ENCODE measurements at places on chromosomes 13 and 19.

DNA sequence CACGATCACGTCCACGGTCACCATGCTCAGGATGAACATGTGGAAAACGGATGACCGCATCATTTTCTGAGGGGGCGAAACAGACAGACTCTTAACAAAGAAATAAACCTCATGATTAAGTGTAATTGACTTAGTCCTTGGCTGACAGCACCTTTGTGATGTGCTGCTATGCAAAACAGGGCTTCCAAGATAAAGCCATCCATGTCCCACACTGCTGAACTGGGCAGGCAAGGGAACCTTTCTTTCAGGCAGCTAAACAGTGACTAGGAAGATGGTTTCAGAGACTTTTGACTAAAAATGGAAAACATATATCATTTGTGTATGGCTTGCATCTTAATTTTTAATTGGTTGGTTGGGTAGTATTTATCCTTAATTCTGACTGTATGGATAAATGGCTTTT is 157.8 kb downstream of the NALCN start:
- no peak for DNase-seq

- DNase-seq, result no peak
Observed at GRCh38 chr13:80988391-80989151, 647.6 kb upstream of the SPRY2 start.

DNA sequence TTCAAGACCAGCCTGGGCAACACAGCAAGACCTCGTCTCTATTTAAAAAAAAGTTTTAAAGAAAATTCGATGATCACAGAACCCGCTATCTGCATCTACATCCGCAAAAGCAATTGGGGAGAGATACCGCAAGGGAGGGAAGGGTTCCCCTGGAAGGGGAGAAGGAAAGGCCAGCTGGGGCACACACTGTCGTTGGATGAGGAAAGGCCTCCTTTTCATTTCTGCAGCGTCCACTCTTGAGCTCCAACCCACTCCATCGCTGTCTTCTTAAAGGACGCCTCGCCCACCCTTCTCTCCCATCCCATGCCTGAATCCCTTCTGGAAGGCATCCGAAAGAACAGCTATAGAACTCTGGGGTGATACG is 3.2 kb upstream of the PRKCG start:
- DNase-seq, result no peak

- no peak for DNase-seq
Observed at GRCh38 chr19:17553256-17553655, 2.2 kb upstream of the COLGALT1 start.

DNA sequence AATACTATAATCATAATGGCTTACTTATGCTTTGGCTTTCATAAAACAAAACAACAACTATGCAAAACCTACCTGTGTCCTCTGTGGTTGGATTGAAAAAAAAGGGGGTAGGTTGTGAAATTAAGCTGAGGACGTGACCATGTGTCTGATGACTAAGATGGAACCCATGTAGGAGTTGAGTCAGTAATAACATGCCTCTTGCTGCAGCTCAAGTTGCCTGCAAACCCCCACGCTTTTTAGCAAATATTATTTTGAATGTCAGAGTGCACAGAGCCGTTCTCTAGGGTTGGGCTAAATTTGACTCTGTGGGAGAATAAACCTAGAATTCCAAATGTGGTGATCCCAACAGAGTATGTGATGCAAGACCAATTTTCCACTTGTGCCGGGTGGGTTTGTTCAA is 209.3 kb downstream of the KCNRG start:
- DNase-seq, result no peak

- DNase-seq, result no peak
Observed at GRCh38 chr19:37098570-37098969, 20.3 kb downstream of the ZNF420 start.

DNA sequence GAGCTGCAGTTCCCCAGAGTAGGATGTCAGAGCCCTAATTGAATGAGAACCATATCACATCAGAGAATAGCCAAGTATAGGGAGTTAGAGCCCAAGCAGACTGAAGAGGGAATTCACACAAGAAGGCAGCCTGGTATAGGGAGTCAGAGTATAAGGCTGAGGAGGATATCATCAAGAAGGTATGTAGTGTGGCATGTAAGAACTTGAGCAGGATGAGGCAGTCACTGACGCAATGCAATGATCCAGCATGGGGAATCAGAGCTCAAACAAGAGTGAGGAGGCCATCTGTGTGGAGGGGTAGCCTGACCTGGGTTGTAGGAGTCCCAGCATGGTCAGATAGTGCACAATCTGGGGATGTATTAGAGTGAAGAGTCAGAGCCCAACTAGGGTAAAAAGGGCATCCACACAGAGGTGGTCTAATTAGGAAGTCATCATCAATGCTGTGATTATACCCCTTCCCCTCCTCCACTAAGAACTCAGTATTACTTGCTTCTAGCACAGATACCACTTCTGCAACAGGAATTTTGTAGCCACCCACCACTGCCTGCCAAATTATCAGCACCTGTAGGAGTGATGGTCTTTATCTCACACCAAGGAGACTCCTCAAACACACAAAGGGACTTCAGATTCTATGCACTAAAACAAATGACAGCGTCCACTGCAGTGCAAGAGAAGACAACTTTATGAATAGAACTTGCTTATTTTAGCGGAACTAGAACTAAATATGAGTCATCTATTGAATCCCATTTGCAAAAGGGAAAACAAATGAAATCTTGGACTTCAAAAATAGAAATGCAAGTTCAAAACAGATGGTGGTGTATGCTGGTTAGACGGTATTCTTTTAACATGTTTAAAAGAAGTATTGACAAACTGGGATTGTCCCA is 107.2 kb downstream of the FNDC3A start:
- DNase-seq, result no peak

- DNase-seq, result no peak
Observed at GRCh38 chr13:27076421-27076820, 95.2 kb downstream of the USP12 start.

GRCh38 chr13:78364711-78365110 is 238.6 kb downstream of the POU4F1 start:
- no peak for DNase-seq

Measured in CD4-positive, alpha-beta T cell treated with Interleukin-4 for 1 hour (primary cell).